ENCODE measurements at places on chromosomes 16 and 17. TPM values are rescaled to one million over a fixed set of nuclear protein-coding genes. Genes with fewer than 3 reads are reported as not detected.

GRCh38 chr17:73301369-73301768 is 10.4 kb downstream of the CDC42EP4 start:
- DNase-seq, result no peak

Gene ESRP2
- 0.41 TPM for total RNA-seq

Gene DNAH2
- total RNA-seq, result not detected

DNA sequence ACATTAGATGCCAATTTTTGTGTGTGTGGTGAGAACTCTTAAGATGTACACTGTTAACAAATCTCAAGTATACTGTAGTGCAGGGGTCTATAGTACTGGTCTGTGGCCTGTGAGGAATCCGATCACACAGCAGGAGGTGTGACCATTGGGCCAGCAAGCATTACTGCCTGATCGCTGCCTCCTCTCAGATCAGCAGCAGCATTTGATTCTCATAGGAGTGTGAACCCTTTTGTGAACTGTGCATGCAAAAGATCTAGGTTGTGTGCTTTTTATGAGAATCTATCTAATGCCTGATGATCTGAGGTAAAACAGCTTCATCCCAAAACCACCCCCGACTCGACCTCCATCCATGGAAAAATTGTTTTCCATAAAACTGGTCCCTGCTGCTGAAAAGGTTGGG is 12.6 kb downstream of the ZNF267 start:
- no peak for DNase-seq

- DNase-seq, result no peak
These were observed 7.0 kb upstream of the HID1 start for GRCh38 chr17:74979408-74980146.

Gene TPSG1
- 0.30 TPM for total RNA-seq

GRCh38 chr17:63798572-63799106 is 24.7 kb downstream of the DDX42 start:
- DNase-seq, result no peak

- DNase-seq, result no peak
These were observed 390.3 kb downstream of the SLC39A11 start for GRCh38 chr17:72702136-72702735.

GRCh38 chr17:77995146-77995852 is 36.8 kb downstream of the TNRC6C start:
- DNase-seq, result no peak

GRCh38 chr16:9965079-9965478 is 217.1 kb downstream of the GRIN2A start:
- no peak for DNase-seq

Gene MPO
- total RNA-seq, result 0.08 TPM

Gene KRTAP2-2
- not detected for total RNA-seq

- DNase-seq, result no peak
These were observed 265.0 kb downstream of the CPPED1 start for GRCh38 chr16:12538667-12539091.

- DNase-seq, result no peak
These were observed 141.9 kb downstream of the TMEM132E start for GRCh38 chr17:34721326-34721725.

DNA sequence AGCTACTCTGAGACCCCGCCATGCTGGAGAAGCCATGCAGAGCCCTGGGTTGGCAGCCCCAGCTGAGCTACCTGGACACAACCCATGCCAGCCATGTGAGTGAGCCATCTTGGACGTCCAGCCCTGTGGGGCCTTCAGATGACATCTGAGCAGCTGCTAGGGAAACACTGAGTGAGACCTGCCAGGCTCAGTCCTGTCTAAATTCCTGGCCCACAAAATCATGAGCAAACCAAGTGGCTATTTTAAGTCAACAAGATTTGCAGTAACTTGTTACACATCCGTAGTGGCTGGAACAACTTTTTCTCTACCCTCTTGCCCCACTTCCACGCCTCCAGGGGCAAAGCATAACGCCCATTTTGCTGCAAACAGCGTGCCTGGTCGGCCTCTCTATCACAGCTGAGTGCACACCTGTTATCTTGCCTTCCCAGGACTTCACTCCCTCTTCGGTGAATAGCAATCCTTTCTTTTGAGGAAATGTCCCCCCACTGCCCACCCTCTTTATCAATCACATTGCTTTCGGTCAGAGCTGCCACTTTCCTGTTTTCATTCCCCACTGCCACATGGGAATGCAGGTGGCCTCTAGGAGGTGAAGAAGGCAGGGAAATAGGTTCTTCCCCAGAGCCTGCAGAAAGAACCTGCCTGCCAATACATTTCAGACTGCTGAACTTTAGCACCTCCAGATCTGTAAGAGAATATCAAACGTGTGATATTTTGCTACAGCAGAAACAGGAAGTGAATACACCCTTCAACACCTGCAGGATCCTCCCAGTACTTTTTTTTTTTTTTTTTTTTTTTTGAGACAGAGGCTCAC is 7.4 kb upstream of the SCIMP start:
- DNase-seq, result no peak

- DNase-seq, result peak; percentile 70
These were observed 526 bp downstream of the ZZEF1 start for GRCh38 chr17:4142107-4142900.

DNA sequence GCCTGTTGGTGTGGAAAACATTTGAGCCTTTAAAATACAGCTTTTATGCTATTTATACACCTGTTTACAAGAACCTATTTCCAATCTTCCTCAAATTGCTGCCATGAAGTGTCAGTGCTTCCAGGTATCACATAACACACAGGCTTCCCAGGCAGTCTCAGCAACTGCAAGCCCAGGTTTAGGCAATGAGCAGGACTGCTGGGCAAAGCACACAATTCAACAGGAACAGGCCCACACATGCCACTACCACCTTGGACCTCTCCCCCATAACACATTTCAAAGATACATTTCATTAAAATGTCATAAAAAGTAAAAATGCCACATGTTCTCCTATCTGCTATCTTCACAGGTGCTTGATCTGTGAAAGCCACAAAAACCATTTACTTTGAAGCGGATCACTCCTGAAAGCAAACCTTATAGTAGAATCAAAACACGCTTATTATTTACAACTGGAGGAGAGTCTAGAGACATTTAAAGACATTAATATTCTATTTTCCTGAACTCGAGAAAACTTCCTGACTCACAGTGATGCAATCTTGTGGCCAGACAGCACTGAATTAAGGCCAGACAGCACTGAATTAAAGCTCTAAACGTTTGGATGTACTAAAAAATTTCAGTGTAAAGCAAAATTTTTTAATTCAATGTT is 31.5 kb downstream of the ANKFY1 start:
- DNase-seq, result no peak

DNA sequence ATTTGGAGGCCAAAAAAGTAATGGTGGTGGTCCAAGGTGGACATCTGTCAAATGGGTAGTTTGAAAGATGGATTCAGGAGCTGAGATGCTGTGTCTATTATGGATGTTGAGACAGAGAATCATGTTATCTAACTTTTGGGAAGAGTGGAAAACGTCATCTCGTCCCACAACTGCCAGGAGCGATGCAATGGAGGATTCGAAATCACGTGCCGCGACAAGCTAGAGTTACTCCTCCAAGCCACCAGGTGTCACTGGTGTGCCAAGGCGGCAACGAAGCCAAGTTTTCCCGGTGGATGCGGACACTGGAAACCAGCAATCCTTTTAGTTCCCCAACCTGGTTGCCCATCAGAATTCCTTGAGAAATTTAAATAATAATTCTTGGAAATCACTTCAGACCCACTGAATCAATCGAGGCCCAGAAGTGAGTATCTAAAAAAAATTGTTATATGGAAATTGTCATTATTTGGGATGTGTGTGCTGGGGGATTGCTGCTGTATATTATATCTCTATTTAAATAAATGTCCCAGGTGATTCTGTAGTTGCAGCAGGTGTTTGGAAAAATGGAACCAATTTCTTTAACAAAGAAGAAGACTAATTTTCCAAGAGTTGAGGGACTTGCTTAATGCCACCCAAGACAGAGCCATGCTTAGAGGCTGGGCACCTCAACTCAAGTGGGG is 206.1 kb downstream of the HAPSTR1 start:
- no peak for DNase-seq

DNA sequence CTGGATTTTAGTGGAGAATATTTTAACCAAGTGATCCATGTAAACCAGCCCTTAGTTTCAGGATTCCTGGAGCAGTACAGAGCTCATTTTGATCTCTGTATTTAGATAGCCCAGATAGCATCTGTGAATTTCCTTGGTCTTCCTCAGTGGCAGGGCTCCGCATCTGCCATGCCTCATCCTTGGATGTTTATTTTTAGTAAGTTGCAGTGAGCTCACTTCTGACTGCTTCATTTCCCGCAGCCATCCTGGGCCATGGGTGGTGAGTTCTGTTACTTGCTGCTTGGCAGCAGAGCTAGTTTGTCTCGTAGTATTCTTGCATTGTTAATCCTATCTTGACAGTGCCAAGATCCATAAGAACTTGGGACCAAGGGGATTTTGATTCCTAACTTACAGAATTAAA is 33.7 kb downstream of the IST1 start:
- no peak for DNase-seq

GRCh38 chr17:35345445-35345925 is 27.9 kb downstream of the SLFN11 start:
- DNase-seq, result no peak

DNA sequence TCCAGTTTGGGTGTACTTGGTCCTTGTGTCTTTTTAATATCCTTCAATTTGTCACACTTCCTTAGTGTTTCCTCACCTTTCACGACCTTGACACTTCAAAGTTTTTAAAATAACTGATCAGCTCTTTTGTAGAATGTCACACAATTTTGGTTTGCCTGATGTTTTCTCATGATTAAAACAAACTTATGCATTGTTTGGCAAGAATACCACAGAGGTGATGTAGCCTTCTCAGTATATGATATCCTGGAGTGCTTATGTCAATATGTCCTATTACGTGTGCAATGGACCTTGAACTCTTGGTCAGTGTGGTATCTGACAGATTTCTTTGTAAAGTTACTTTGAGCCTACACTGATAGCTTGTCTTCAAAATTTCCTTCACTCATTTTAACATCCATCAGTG is 297.4 kb downstream of the CNTNAP4 start:
- DNase-seq, result no peak

GRCh38 chr17:82055965-82056728 is 4.4 kb downstream of the GPS1 start:
- DNase-seq, result peak; percentile 54

Gene HAP1
- total RNA-seq, result 0.14 TPM

GRCh38 chr17:57138956-57139576 is 54.0 kb downstream of the AKAP1 start:
- no peak for DNase-seq

DNA sequence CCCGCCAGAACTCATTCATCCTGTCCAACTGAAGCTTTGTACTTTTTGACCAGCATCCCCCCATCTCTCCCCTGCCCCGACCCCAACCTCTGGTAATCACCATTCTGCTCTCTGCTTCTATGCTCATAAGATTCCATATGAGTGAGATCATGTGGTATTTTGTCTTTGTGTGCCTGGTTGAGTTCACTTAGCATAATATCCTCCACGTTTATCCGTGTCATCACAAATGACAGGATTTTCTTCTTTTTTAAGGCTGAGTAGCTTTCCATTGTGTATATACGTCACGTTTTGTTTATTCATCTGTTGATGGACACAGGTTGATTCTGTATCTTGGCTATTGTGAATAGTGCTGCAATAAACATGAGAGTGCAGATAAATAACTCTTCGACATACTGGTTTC is 278.9 kb downstream of the SNX29 start:
- DNase-seq, result no peak

Gene ANKRD40CL
- total RNA-seq, result not detected

DNA sequence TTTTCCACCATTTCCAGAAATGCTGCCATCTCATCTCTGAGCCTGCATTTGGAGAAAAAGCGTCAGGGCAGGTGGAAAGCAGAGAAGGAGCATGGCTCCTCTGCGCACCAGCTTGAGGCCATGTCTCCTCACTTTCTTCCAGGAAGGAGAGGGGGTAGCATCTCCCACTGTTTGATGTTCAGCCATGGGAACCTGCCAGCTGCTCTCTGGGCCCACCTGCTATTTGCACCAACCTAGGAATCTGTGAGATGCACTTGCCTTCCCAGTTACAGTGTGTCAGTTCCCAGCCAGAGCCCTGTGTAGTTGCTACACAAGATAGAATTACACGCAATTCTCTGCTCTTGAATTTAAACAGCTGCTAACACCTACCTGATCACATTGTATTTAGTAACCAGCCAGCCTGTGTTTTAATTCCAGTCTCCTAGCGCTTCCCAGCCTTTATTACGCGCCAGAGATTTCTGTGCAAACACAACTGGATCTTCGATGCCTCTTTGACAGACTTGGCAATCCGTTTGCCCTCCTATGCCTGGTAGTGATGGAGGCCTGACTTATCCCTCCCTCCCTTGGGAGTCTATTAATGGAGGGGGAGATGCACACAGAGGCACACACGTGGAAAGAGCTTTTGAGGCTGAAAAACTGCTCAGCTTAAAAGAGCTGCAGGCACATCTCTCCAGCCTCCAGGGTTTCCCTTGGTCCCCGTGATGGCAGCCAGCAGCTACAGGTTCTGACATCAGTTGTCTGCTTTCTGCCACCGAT is 98.1 kb upstream of the SEC14L1 start:
- DNase-seq, result no peak

Gene CLEC10A
- 5.4 TPM for total RNA-seq

- no peak for DNase-seq
These were observed 13.2 kb upstream of the MRTFB start for GRCh38 chr16:14057878-14058382.

GRCh38 chr16:89332902-89333245 is 115.4 kb downstream of the ZNF778 start:
- peak; percentile 14 for DNase-seq

DNA sequence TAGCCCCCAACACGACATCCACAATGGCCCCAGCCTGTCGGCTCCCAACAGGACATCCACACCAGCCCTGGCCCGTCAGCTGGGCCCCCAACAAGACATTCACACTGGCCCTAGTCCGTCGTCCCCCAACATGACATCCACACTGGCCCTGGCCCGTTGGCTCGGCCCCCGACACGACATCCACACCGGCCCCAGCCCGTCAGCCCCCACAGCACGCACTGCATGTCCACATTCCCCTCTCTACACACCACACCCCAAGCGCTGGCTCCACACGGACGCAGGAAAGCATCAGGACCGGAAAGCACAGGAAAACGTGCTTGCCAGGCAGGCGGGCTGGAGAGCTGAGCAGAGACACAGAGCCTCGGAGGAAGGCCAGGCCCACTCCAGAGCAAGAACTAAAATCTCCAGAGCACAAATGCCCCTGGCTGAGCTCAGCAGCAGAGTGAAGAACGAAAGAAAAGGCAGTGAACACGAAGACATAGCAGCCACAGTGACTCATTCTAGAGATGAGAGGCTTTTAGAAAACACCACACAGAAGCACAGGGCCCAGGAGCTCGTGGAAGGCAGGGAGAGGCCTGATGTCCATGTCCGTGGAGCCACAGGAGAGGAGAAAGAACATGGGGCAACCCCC is 50.6 kb downstream of the LMF1 start:
- peak; percentile 65 for DNase-seq

Gene NPIPA2
- total RNA-seq, result 3.0 TPM

Gene ACBD4
- total RNA-seq, result 6.7 TPM

Gene SLC5A11
- not detected for total RNA-seq

Gene BAIAP3
- 1.9 TPM for total RNA-seq
